ENCODE measurements at places on chromosomes 4 and X.

GRCh38 chr4:136651278-136651667 lies 881.0 kb downstream of the PCDH18 start:
- DNase-seq, result no peak

DNA sequence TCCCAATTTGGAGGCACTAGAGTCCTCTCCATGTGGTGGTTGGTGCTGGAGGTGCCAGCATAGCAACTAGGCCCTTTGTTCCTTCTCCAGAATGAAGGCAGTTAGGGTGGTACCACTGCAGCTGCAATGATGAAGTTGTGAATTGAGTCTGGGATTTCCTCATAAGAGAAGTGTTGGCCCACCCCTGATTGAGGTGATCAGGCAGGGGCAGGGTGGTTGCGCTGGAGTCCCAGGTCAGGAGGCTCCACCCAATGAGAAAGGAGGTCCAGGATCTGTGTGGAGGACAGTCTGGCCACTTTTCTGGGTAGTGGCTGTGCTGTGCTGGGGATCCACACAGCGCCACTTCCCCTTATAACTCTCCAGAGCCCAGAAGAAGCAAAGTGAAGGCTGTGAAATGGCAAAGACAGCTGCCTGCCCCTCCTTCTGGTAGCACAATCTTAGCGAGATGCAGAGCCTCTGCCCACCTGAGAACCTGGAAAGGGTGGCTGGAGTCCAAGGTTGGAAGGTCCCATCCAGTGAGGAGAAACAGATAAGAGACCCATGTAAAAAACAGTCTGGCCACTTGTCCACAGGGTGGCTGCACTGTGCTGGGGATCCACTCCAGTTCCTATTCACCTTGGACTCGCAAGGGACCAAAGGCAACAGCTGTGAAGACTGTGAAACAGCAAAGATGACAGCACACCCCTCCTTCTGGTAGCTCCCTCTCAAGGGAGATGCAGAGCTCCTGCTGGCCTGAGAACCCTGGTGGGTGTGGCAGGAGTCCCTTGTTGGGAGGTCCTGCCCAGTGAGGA lies 124.6 kb downstream of the RRAGB start:
- DNase-seq, result no peak

DNA sequence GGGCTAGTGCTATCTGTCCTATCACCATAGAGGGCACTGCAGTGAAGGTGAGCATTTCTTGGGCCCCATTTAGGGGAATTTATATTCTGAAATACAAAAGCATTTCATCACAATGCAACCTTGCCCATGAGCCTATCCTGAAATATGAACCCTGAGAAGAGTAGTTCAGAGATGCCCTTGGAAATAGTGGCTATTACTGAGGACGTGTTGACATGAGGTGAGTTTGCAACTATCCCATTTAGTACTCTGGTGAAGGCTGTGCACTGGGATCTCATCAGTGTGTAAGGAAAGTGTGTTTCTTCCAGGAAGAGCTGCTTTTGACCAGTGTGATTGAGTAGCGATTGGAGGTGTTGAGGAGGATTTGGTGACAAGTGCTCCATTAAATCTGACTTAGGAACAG lies 149.3 kb upstream of the EOLA2 start:
- no peak for DNase-seq

DNA sequence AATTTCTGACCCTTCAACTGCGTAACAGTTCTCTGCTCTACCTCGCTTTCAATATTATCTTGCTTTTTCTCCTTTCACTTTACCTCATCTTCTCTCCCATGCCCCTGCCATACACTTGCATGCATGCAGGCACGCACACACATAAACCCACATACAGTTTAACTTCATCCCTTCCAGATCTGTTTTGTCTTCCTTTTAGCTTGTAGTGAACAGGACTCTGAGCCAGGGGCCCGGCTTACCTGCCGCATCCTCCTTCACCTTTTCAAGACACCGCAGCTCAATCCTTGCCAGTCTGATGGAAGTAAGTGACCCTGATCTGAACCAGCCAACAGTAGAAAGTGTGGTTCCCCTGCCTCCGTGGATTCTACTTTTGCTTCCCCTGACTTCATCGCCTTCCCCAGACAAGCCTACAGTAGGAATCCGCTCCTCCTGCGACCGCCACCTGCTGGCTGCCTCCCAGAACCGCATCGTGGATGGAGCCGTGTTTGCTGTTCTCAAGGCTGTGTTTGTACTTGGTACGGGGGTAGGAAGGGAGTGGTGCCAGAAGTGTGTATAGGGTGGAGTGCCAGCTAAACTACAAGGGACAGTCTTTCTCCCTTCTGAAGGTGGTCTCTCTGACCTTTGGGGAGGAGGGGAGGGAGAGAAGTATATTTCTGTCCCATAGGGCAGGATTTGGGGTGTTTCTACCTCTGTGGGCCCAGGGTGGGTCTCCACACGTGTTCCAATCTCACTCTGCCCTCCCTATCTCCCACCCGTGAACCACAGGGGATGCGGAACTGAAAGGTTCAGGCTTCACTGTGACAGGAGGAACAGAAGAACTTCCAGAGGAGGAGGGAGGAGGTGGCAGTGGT lies 10.7 kb downstream of the MED12 start:
- peak; percentile 74 for DNase-seq

DNA sequence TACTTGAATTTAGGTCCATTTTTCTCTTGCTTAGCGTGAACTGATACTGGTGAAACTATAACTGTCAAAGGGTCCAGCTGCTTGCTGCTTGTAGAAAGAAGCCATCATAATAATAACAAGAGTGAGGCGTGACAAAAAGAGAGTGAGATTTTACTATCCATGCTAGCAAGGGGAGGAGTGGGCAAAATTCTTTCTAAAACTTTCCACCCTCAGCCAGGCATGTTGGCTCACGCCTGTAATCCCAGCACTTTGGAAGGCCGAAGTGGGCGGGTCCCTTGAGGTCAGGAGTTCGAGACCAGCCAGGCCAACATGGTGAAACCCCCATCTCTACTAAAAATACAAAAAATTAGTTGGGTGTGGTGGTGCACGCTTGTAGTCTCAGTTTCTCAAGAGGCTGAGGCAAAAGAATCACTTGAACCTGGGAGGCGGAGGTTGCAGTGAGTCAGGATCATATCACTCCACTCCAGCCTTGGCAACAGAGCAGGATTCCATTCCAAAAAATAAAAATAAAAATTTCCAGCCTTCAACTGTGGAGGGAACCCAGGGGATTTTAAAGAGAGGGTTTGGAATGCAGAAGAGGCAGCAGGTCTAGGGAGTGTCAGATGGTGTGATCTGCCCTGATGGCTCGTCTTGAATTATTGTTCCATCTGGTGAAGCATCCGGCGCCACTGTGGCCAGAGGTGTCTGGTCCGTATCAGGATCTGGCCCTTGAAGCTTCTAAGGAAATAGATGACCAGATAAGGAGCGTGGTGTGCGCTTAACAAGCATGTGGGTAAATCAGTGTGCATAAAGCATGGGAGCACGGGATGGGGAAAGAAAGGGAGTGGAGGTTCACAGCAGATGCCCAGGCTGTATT lies 51.8 kb downstream of the LRP2BP start:
- peak; percentile 20 for DNase-seq

DNA sequence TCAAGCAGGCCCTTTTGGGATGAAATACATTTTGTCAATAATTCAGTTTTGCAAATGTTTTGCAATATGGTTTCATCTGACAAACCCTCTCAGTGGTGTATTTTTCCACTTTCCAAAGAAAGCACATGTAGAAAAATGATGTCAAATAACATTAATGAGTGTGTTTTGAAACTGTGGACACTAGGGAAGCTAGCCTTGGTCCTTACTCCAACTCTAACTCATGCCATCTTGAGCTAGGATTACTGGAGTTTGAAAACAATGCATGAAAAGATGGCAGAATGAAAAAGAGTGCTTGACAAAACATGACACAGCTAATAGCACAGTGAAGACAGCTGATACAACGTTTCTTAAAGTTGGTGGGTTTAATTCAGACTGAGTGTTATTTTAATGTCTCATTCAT lies 41.4 kb downstream of the HAND2 start:
- DNase-seq, result no peak

- no peak for DNase-seq
Observed at GRCh38 chr4:134260126-134260525, 58.5 kb upstream of the PABPC4L start.

- no peak for DNase-seq
Observed at GRCh38 chr4:10577018-10577417, 107.5 kb downstream of the CLNK start.

- DNase-seq, result no peak
Observed at GRCh38 chr4:13527192-13527980, 16.9 kb downstream of the NKX3-2 start.

DNA sequence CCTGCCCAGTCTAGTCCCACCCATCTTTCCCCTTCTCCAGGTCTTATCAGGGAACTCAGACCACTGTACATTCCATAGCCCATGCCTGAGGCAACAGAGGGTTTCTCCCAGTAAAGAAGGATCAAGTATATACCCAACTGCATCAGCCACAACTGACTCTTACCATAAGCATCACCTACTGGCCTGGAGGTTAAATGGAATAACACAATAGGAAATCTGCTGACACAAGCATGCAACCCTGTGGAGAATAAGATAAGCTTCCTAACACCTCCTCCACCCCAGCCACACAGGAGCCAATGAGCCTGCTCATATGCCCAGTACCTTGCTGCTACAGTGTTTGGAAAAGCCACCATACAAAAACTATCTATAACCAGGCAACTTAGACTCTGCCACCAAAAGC lies 34.6 kb upstream of the PLK4 start:
- no peak for DNase-seq

- no peak for DNase-seq
Observed at GRCh38 chr4:152289941-152290340, 246.0 kb downstream of the FBXW7 start.

GRCh38 chrX:81280148-81280547 lies 78.2 kb downstream of the SH3BGRL start:
- no peak for DNase-seq

DNA sequence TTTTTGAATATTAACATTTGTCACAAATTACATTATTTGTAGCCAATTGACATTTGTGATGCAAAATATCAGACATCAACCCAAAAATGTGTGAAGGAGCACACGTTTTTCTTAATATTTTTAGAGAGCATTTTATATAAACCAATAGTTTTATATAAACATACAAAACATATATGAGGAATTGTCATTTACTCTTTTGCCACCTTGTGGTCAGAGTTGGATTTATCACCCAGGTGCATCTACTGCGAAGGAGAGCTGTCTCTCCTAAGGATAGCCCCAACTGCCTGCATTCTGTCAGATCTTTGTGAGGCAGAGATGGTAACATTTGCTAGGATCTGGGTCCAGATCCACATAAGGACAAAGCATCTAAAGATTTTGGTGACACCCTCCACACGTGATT lies 2.5 kb upstream of the USP27X start:
- DNase-seq, result peak; percentile 11

DNA sequence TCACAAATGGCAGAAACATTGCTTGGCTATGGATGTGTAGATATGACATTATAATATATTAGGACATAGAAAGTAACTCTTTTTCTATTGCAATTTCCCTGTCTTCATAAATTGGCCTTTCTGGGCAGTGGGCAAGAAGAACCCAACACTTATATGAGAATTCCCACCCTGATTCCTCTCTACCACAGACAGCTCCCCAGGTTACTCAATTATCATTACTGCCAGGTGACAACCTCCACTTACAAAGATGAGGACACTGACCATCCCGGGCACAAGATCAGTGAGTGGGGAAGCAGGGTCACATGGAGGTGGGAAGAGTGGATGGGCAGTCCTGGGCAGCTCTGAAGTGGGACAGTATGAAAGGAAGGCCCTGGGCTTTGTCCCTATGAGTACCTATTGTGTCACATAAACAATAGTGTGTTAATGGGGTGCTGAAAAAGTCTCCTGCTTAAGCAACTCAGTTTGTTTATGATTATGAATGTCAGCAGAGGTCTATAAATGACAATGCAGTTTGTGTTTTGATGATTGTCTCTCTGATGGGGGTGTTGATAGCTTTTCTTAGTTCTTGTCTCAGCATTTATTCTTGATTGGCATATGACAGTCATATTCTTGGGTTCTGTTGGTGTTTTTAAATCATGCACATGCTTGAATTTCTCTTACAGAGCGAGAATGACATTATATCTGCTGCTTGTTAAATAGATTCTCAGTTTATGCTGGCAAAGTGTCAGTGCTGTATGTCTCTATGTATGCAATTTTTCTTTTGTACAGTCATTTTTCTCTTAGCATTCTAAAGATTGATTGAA lies 99.9 kb downstream of the SLIT2 start:
- DNase-seq, result no peak

- DNase-seq, result no peak
Observed at GRCh38 chr4:156888762-156889161, 82.8 kb downstream of the PDGFC start.

- no peak for DNase-seq
Observed at GRCh38 chr4:14236359-14236758, 608.8 kb upstream of the BOD1L1 start.

- peak; percentile 87 for DNase-seq
Observed at GRCh38 chr4:986879-987623, at the start of gene IDUA. IDUA (plus strand) TSS chr4:987044; CDS start chr4:987085, 41 bp downstream.

GRCh38 chr4:1002131-1002630 lies 9.0 kb upstream of the SLC26A1 start:
- no peak for DNase-seq

DNA sequence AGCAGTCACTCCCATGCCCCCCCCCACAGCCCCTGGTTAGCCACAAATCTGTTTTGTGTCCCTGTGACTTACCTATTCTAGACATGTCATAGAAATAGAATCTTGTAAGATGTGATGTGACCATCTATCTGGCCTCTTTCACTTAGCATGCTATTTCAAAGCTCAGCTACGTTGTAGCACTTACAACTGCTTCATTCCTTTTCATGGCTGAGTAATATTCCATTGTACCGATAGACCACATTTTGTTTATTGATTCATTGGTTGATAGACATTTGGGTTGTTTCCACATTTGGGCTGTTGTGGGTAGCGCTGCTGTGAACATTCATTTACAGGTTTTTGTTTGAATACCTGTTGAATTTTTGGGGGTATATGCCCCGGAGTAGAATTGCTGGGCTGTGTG lies 11.5 kb downstream of the NSG1 start:
- DNase-seq, result no peak

- no peak for DNase-seq
Observed at GRCh38 chr4:7774301-7775294, 165.1 kb downstream of the AFAP1 start.

GRCh38 chrX:14956813-14957582 lies 83.8 kb downstream of the MOSPD2 start:
- DNase-seq, result no peak

DNA sequence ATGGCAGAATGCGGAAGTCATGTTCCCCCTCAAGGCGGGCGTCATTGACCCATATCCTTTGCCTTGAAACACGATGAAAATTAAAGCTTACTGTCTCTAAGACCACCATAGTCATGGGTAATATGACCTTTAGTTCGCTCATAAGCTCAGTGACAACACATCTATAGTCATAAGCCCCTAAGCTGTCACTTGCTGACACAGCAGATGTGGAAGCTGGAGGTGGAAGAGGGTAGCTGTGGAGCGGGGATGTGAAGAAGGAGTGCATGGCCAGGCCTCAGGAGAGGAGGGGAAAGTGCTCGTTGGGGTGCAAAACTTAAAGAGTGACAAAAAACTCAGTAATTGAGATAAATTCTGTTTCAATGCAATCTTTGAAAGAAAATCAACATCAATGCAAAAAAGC lies 134.0 kb upstream of the PDLIM3 start:
- DNase-seq, result no peak

DNA sequence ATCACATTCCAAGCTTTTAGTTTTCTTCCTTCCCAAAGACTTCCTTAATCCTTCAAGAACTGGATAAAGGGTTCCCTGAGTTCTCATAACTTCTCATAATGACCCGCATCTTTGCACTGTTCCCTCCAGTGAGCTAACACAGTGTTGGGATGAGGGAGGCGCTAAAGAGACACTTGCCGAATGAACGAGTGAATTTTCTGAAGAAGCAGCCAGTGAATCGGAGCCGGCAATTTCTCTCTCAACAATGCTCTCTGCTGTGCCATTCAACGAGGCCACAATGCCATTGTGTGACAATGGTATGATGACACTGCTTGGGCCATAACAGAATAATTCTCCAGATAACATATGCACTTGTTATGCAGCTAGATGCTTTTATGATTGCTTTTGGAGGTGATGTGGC lies 51.4 kb upstream of the ZFP42 start:
- no peak for DNase-seq

All from activated CD4-positive, alpha-beta T cell treated with anti-CD3 and anti-CD28 coated beads, Interleukin-2, amount 50 U/mL, for 48 hours (primary cell).